ENCODE measurements at places on chromosomes 5 and 9. TPM values are rescaled to one million over a fixed set of nuclear protein-coding genes. Genes with fewer than 3 reads are reported as not detected.

The NIM1K gene
- not detected for total RNA-seq

The UBE2B gene
- total RNA-seq, result 25.6 TPM

The GRAMD2B gene
- total RNA-seq, result 0.45 TPM

The DMRT2 gene
- total RNA-seq, result not detected

The SOHLH1 gene
- not detected for total RNA-seq

The TMOD1 gene
- 0.28 TPM for total RNA-seq

The QRFP gene
- total RNA-seq, result not detected

The FST gene
- 17.3 TPM for total RNA-seq
